ENCODE measurements at places on chromosomes 3 and 15.

DNA sequence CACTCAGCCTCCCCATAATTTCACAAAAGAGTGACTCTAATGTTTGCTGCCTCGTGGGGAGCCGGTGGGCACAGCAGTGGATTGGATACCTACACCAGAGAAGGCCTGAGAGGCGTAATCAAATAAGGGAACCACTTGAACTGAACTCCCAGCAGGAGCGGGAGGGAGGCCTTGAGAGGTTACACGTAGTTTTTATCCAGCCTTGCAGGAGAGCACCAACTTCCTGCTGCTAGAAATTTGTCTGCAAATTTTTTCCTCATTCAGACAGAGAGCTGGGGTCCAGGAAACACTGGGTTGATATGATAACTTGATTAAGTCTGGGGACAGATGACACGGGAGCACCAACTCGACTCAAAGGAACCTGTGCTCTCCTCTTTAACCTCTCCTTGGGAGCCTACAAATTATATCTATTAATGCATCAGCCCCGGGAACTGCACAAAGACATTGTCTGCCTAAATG is 69.8 kb downstream of the HES1 start:
- DNase-seq, result no peak

DNA sequence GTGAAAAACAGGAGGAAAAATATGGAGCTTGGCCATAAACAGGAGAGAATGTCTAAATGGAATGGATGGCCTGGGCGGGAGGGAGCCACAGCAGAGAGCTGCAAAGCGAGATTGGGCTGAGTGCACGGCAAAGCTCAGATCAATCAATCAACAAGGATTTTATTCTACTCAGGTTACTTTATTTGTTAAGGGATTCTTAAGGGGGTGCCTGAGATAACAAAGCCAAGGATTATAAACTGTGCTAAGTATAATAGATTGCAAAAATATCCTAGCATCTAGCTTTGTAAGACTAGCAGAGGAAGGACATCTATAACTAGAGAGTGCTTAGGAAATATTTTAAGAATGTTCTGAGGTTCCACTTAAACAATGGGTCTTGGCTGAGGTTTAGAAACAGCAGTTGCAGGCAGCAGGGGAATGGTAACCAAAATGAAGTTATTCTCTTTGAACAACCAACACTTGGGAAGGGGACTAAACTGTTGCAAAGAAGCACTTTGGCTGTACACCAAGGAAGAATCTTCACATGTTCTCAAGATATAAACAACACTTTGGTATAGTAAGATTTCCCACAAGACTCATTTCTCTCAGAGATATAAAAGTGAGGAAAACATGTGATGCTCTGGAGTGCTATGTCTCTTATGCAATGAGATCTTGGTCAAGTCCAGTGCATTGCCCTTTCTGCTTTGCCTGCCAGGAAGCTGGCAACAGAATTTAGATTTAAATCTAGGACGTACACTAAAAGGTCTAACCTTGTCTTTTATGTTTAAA is 35.5 kb downstream of the TMEM212 start:
- no peak for DNase-seq

GRCh38 chr3:124780356-124780755 is 50.1 kb downstream of the UMPS start:
- DNase-seq, result no peak

GRCh38 chr3:114299421-114299820 is 5.6 kb downstream of the TIGIT start:
- no peak for DNase-seq

GRCh38 chr15:64568765-64569164 is 108.4 kb downstream of the ZNF609 start:
- no peak for DNase-seq

DNA sequence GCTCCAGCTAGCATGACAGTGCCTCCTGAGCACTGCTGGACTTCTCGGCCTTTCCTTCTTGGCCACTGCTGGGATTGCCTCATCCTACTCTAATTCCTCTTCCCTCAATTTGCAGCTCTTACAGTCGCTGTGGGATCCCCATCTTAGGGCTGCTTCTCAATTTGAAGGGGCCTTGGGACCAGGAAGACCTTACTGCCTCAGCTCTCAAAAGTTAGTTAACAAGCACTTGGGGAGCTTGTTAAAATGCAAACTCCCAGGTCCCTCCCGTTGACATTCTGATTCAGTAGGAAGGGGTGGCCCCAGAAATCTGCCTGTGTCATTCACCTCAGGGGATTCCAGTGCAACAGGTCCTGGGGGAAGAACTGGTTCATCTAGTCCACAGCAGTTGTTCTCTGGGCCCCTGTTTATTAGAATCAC is 14.8 kb downstream of the BDH1 start:
- no peak for DNase-seq

DNA sequence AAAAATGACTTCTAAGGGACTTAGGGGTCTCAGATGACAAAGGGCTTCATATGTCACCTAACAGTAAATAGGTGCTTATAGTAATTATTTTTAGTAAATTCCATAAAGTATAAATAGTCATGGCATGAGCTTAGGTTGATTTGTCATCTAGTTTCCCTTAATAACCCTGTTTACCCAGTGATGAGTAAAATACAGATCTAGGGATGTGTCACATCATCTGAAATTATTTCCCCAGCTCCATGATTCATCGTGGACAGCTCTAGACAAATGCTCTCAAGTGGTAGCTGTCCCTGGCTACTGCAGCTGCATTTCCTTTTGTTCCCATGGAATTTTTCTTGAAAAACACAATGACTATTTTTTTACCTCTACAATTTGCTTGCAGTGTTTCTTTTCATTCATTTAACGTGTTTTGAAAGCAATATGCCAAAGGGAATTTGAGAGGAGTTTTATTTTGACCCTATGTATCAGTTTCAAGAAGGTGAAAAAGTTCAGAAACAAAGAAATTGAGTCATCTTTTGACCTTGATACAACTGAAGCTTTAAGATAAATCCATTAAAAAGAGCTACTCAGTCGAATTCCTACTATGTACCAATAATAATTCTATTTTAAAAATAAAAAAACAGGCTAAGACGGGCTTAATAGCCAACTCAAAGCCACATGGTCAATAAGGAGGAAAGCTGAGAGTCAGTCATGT is 241.6 kb downstream of the KCNMB2 start:
- DNase-seq, result no peak

- no peak for DNase-seq
Observed at GRCh38 chr15:70308011-70308734, 210.5 kb upstream of the TLE3 start.

GRCh38 chr3:4149296-4149695 is 153.9 kb upstream of the SETMAR start:
- DNase-seq, result no peak

GRCh38 chr3:183532620-183533411 is 22.7 kb downstream of the KLHL6 start:
- DNase-seq, result no peak

DNA sequence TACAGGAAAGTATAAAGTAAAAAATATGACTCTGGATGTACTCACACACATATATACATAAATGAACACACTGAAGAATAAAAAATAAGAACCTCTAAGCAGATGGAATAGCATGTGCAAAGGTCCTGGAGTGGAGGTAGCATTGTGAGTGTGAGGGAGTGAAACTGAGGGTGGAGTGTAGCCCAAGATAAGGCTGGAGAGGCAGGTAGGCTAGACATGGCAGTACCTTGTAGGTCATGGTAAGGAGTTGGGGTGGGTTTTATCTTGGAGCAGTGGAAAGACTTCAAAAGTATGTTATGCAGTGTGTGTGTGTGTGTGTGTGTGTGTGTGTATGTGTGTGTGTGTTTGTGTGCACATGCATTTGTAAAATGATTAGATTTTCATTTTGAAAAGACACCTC is 49.5 kb downstream of the TLNRD1 start:
- no peak for DNase-seq

DNA sequence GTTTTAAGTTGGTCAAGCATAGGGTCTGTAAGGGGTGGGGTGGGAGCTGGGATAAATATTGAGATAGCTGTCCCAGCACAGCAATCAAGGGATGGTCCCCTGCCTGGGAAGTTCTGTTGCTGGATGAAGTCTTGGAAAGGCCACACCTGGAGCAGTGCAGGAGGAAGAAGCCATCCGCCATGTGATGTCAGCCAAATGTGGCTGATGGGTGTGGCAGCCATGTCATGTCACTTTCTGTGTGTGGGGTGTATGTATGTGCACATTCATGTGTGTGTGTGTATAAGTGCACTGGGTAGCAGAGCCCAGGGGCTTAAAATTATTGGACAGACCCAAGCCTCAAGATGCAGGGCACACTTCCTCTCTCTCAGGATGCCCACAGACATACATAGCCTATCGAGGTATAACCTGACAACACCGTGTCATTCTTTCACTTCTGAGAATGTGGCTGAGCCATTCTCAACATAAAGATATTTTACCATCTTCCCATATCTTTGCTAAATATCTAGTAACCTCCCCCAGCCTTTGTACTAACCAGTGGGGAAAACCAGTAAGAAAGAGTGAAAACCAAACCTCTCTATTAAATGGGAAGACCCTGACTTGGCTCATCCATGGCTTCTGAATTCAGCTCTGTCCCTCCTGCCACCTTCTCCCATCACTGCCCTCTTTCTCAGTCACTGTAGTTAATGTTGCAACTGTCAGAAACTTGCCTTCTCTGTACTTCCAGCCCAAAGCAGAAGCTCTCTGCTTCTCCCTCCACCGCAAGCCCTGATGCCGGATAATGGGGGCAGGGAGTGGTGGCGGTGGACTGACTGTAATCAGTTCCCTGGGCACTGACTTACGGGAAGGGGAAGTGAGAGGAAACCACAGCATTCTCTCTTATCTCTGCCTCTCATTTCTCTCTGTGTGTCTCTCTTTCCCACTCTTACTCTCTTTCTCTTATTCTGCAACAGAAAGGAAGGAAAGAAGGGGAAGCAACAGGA is 11.2 kb downstream of the TNFSF10 start:
- no peak for DNase-seq

DNA sequence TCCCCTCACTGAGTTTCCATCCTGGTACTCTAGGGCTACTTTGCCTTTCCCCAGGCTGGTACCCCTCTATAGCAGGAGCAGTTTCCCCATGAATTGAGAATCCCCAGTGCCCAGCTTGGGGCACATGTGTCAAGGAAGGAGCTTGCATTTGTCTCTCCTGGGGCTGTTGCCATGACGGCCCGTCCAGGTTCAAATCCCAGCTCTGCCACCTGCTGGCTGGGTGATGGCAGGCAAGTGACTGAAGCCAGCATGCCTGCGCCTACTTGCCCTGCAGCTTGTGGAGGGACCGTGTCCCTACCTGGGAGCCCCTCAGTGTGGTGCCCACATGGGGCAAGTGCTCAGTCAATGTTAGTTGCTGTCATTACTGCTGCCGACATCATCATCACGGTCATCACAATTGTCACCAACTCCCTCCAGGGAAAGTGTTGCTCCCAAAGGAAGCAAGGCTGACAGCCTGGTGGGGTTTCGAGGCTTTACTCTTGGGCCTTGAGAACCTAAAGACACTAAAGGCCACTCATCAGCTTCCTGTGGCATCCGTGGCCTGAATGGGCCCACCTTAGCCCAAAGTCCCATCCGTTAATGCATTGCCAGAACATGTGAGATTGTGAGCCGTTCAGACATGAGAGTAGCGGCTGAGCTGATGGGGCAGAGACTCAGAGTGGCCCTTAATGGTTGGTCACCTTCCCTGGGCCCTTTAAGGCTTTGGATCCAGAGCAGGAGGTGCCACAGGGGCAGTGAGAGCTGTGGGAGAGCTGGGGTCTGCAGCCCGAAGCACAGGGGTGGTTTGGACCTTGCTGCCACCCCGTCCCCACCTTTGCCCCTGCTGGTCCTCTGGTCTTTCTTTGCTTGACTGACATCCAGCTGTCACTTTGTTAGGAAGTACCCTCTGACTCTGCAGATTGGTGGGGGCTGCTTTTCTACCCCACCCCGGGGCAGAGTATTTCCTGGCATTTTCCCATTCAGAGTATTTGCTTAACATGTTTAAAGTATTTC is 144.4 kb downstream of the DNAJB8 start:
- no peak for DNase-seq

DNA sequence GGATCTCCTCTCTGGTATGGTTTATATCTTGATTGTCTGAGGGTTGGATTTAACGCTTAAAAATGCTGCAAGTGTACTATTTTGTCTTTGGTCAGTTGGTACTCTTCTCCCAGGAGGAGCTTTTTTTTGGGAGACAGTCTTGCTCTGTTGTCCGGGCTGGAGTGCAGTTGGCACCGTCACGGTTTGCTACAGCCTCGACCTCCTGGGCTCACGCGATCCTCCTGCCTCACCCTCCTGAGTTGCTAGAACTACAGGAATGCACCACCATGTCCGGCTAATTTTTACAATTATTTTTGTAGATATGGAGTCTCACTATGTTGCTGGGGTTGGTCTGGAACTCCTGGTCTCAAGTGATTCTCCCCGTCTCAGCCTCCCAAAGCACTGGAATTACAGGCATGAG is 89.5 kb downstream of the FNDC3B start:
- no peak for DNase-seq

DNA sequence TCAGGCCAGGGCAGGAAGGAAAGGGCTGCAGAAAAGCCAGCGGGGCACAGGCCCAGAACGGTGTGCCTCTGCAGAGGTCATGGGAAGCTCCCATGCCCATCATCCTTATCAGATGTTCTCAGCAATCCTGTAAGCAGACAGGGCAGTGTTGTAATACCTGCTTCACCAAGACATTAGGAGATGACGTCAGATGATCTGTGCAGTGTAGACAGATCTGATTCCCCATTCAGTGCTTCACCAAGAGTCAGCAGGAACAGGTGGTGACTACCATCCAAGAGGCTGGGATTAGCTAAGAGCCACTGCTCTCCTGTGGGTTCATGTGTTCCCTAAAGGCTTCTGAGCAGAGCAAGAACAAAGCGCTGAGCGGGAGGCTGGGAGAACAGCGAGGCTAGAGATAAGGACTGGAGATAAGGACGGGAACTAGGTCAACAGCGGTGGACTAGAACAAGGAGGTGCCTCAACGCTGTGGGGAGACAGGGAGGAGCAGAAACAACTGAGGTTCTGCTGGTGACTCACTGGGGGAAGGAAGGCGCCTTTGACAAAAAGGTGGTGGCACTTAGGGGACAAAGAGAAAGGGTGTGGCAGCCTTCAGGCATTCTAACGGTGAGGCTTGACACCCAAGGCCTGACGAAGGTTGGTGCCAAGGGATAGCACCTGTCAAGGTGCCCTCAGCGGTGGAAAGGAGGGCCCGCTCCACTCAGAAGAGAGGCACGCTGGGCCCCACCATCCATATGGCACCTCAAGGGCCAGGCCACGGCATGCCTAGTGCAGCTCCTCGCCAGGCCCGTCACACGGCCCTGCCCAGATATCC is 28.4 kb downstream of the CCDC12 start:
- no peak for DNase-seq

- DNase-seq, result no peak
Observed at GRCh38 chr3:44301746-44302145, 36.8 kb upstream of the TCAIM start.

DNA sequence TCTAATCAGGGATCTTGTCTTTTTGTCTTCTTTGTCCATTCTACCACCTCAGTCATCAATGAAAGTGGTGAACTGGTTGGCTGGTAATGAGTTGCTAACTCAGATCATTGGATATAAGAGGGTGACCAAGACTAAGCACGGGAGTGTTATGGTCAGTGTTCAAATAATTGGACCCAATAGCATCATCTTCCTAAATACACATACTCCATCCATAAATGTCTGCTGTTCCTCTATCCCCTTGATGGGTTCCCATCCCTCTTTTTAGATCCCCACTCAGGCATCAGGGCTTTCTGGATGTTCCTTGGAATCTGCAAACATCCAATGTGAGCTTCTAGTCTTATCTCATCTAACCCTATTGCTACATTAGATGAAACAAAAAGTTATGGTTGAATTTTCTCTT is 3.5 kb downstream of the SEMA5B start:
- DNase-seq, result no peak

- DNase-seq, result no peak
Observed at GRCh38 chr15:27017168-27017809, 46.3 kb downstream of the GABRG3 start.
